ENCODE measurements at places on chromosomes 3 and 15.

- no peak for DNase-seq
Observed at GRCh38 chr3:21893242-21893641, 142.2 kb upstream of the ZNF385D start.

- DNase-seq, result no peak
Observed at GRCh38 chr3:97515076-97515475, 249.5 kb upstream of the ARL6 start.

GRCh38 chr3:72008226-72008996, 223.5 kb upstream of the PROK2 start:
- no peak for DNase-seq

GRCh38 chr3:123883111-123883510, 1.0 kb downstream of the MYLK start:
- DNase-seq, result no peak

- DNase-seq, result no peak
Observed at GRCh38 chr3:128152419-128153155, 694 bp upstream of the EEFSEC start.

- no peak for DNase-seq
Observed at GRCh38 chr3:71144525-71145253, 438.8 kb downstream of the FOXP1 start.

DNA sequence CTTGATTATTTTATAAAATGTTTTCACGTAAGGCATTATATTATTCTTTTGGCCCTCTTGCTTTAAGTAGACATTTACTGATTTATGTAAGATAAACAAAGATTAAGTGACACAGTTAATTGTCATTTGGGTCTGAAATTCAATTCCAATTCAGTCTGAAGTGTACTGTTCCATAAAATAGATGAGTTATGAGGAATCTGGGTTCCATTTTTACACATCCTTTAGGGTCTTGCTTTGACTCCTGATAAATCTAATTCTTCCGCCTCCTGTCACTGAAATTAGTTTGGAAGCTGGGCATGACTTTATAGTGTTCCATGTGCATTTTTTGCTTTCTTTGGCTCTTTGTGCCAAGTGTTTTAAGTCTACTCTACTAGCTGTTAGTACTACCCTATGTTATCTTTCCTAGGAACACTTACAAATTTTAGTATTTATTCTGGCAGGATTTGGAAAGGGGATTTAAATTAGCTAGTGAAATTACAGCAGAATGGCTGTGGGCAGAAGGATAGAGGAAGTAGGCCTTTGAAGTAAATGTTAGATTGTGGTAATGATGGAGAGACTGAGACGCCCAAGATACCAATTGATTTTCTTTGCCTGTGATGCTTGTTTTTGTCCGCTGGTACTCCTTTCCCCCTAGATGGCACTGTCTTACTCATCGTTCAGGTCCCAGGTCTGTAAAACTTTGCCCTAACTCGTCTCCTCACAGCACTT, 14.3 kb downstream of the ARL8B start:
- DNase-seq, result no peak

Data from activated naive CD4-positive, alpha-beta T cell treated with anti-CD3 and anti-CD28 coated beads, Interleukin-2, amount 50 U/mL, for 16 hours (primary cell).